Neural crest cell (in vitro differentiated cells): ENCODE measurements at places on chromosomes 7 and 10.

- DNase-seq: peak; percentile 70
Observed at GRCh38 chr10:13440185-13441061, 88.4 kb downstream of the BEND7 start.

- no peak for DNase-seq
Observed at GRCh38 chr10:44278837-44279324, 106.0 kb downstream of the CXCL12 start.

DNA sequence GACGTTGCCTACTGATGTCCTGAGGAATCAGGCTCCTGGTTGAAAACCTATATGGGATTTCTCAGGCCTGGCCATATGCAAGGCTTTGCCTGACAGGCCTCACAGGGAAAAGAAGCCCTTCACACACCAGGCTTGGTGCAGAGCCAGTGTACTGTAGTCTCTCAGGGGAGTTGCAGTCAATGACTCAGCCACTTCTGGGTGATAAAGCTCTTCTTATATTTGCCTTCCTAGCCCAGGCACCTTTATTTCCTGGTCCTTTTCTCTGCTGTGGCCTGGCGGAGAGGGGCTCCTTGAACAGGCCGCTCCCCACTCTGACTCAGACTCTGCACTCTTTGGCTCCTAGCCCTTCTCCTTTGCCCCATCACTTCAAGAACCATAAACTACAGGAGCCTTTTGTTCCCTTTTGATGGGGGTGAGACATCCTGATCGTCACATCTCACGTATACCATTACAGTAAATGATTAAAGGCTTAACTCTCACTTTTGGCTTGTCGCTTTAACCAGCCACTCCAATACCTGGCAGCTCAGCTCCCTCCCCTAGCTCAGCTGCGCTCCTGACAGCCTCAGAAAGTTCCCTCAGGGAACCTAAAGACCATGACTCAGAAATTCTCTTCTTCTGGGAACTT is 33.5 kb downstream of the DPY19L1 start:
- no peak for DNase-seq

DNA sequence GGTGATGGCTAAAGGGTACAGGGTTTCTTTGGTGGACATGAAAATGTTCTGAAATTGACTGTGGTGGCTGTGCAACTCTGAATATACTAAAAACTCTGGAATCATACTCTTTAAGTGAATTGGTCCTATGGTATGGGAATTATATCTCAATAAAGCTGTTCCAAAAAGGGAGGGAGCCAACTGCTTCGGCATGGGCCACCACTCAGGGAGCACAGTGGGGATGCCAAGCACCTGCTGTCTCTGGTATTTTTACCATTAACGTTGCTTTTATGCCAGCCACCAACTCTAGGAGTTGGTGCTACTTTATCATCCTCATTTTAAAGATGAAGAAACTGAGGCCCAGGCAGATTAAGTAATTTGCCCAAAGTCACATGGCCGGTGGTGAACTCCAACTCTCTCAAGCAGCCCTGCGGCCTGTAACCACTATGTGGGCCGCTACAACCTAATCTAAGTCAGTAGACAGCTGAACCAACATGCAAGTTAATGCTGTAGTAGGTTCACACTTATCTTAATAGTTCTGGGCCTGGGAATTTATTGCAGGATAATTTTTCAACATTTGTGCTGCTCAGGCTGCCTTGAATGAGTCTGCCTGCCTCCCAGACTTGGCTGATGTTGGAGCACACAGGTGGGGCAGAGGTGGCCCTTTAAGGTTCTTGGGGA is 20.8 kb downstream of the SH3PXD2A start:
- DNase-seq: no peak
